GM12878 (cell line): ENCODE measurements at places on chromosomes 5 and 9. TPM values are rescaled to one million over a fixed set of nuclear protein-coding genes. Genes with fewer than 3 reads are reported as not detected.

- DNase-seq: no peak
Observed at GRCh38 chr5:147453875-147454814, 55.7 kb downstream of the DPYSL3 start.

- no peak for DNase-seq
Observed at GRCh38 chr9:109863961-109864360, 84.0 kb downstream of the PALM2AKAP2 start.

GRCh38 chr9:107049046-107049802, 186.3 kb downstream of the ZNF462 start:
- DNase-seq: no peak

Gene JAKMIP2
- 1.5 TPM in 2 replicates for total RNA-seq
